ENCODE measurements at places on chromosomes 2 and 18.

DNA sequence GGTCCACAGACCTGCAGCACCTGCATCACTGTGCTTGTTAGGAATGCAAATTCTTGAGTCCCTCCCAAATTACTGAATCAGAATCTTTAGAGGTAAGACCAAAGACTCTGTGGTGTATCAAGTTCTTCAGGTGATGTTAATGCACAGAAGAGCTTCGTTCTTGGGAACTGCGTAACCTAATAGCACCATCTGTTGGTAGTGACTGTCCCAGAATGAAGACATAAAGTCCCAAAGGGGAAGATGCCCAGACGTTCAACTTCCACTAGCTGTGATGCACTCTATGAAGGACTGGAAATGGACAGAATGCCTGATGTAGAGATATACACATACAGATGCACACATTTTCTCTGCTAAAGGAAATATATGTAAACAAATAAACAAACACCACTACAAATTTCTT is 576.0 kb downstream of the LRP1B start:
- no peak for DNase-seq

DNA sequence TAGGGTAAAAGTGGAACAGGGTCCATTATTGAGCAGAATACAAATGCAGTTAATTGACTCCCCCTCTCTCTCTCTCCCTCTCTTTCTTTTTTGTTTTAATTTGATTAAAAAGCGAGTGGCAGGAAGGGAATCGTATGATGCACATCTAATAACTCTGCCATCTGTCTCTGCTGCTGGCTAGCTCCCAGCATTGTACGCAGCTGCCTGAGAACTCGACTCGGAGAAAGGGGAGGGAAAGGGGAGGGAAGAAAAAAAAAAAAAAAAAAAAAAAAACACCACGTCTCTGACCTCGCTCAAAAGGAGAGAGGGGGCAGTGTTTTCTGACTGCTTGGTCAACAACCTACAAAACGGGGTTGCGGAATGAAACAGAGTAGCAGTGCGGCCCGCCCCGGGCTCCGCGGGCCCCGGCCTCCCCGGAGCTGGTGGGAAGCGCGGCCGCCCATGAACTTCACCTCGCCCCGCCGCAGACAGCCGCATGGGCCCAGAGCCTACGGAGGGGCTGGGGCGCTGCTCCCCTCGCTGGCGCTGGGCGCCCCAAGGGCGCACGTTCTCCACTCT is 265.7 kb downstream of the TCF4 start:
- no peak for DNase-seq

GRCh38 chr2:96121414-96121813 is 5.0 kb upstream of the ADRA2B start:
- no peak for DNase-seq

DNA sequence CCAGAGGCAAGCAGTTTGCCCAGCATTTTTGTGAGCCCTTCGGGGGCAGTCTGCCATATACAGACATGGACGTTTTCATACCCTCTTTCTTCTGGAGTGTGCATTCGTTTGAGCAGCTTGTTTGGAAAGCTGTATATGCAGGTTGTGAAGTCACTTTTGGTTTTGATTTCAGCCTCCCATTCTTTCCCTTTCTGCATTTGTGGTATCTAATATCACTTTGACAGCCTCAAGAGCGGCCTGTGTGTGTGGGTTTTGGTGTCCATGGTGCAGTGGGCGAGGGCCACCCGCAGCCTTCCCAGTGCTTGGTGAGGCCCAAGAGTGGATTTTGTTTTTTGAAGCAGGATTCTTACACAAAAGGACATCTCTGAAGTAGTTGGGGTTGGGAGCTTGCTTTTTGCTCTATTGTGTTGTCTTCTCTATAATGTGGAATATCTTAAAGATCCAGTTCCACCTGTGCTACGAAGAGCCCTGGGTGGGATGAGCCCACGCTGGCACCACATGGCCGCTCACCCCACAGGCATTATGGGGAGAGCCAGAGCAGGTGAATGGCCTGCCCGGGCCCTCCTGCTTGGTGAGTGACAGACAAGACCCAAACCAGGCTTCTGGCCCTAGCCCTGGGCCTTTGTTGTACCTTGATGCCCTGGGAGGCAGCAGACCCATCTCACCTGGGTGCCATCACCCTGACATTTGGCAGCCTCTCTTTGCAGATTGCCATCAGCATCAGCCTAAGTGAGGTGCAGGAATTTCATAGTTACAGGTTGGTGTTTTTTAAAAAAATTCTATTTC is 29.5 kb downstream of the INPP4A start:
- DNase-seq, result no peak
